ENCODE measurements at places on chromosomes 16 and 17.

DNA sequence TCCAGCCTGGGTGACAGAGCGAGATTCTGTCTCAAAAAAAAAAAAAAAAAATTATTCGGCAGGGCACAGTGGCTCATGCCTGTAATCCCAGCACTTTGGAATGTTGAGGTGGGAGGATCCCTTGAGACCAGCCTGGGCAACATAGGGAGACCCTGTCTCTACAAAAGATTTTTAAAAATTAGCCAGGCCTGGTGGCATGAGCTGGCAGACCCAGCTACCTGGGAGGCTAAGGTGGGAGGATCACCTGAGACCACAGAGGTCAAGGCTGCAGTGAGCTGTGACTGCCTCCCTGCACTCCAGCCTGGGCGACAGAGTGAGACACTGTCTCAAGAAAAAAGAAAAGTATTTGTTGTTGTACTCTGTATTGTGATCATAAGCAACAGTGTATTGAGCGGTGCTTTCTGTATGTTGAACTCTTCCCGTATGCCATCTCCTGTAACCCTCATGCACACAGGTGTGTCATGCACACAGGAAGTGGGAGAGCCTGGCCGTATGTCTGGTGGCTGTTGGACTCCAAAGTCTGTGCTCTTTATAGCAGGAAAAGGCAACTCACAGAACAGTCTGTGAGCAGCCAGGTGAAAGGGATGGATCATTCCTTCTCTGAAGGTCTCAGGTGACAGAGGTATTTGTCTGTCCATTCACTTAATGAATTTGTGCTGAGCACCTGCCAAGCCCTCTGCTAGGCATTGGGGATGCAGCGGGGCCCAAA is 17.1 kb downstream of the CDH1 start:
- DNase-seq, result no peak

DNA sequence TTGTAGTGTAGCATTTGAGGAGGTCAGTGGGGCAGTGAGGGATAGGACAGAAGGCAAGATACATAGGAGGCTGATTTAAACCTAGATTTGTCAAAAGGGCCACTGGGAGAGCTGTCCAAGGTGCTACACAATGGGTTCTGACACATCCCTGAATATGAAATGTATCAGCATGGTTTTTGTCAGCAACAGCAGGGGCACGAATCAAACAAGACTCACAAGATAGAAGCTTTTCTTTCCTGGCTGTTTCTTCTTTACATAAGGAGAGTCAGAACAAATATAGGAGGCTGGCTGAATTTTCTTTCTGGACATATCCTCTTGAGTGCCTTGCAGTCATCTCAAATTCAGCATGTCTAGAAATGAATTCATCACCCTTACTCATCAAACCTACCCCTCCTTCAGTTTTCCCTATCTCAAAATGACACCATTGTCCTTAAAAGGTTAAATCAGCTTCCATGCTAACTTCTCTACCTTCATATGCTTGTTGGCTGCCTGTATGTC is 130.5 kb downstream of the NPIPB5 start:
- no peak for DNase-seq

GRCh38 chr17:78608804-78609186 is 31.6 kb upstream of the DNAH17 start:
- no peak for DNase-seq

- DNase-seq, result no peak
These were observed 643 bp downstream of the HSDL1 start for GRCh38 chr16:84144209-84144858.

- DNase-seq, result peak; percentile 67
These were observed 21.8 kb upstream of the ASGR2 start for GRCh38 chr17:7136266-7136877.

Measured in psoas muscle (tissue), 8 donors.